ENCODE measurements at places on chromosomes 6 and 20. TPM values are rescaled to one million over a fixed set of nuclear protein-coding genes. Genes with fewer than 3 reads are reported as not detected.

DNA sequence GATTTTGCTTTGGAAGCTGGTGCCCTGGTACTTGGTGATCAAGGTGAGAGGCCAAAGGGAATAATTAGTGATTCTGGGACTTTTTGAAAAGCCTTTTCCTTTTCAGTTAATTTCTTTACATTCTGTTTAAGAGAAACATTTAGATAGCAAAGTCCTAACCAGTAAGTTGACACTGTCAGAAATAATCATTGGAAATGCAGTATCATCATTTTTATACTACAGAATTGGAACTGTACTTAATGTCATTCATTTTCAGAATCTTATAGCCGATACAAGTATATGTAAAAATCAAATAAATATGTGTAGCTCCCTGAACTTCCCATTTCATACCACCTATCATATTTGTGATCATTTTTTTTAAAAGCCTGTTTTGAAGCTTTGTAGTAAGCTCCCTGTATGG is 27.5 kb downstream of the MCM8 start:
- H3K4me1 ChIP-seq, result no peaks in the 10 kb centered on the region
- peaks cover 30% of the 10 kb centered on the region for H3K36me3 ChIP-seq
- H3K4me3 ChIP-seq, result no peak overlapping the region
- no peak overlapping the region for H3K27ac ChIP-seq
- DNase-seq, result no peak

DNA sequence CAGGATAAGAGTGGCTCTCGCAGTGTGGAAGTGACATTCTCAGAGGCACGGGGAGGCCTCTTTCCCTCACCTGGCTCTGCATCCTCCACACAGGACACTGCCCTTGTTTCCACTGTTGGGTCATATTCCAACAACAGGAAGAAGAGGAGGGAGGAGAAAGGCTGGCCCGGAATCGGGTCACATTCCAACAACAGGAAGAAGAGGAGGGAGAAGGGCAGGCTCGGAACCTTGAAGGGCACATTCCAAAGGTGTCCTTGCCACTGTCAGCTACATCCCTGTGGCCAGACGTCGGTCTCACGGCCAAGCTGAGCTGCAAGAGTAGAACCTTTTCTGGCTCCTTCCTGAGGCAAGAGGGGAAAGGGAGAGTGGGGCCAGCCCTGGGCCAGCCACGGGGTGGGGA is 25.4 kb downstream of the CHRNA4 start:
- H3K36me3 ChIP-seq, result no peaks in the 10 kb centered on the region
- H3K4me3 ChIP-seq, result no peak overlapping the region
- H3K27me3 ChIP-seq, result no peaks in the 10 kb centered on the region
- no peak for DNase-seq
- H3K4me1 ChIP-seq, result no peaks in the 10 kb centered on the region

- no peak for DNase-seq
- no peak overlapping the region for H3K4me3 ChIP-seq
- no peaks in the 10 kb centered on the region for H3K27me3 ChIP-seq
- no peaks in the 10 kb centered on the region for H3K36me3 ChIP-seq
- H3K27ac ChIP-seq, result no peak overlapping the region
These were observed 25.3 kb upstream of the SMIM8 start for GRCh38 chr6:87297119-87297518.

DNA sequence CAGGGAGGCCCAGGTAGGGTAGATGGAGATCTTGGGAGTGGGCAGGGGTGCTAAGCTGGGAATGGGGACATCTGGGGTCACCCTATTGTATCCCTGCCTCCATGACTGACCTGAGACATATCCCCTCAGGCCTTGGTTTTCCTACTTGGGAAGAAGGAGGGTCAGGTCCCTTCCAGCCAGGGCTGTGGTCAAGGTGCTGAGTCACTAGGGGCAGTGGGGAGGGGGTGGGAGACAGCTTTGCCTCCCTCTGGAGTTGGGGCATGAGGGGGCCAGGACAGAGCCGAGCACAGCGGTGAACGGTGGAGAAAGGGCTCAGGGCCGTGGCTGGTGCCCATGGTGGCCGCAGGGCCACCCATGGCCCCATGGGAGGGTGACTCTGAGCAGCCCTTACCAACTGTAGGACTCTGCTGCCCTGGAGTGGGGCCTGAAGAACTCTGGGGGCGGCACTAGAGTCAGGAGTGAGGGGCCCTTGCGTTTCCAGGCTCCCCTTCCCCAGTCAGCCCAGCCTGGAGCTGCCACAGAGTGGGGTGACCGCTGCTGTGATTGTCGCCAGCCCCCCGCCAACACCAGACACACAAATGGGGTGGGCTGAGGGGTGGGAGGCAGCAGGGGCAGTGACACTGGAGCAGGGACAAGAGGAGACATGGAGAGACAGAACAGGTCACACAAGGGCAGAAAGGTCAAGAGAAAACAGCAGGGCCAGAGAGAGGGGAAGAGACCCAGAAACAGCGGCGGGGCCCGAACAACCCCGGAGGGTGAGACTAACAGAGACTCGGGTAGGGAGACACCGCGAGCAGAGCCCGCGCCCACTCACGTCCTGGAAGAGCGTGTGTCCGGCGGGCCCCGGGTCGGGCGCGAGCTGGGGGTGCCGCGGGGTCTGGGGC is 576 bp downstream of the NECAB3 start:
- no peaks in the 10 kb centered on the region for H3K27me3 ChIP-seq
- DNase-seq, result no peak
- peak overlapping the region; percentile 78 for H3K4me3 ChIP-seq
- H3K4me1 ChIP-seq, result peaks cover 19% of the 10 kb centered on the region

DNA sequence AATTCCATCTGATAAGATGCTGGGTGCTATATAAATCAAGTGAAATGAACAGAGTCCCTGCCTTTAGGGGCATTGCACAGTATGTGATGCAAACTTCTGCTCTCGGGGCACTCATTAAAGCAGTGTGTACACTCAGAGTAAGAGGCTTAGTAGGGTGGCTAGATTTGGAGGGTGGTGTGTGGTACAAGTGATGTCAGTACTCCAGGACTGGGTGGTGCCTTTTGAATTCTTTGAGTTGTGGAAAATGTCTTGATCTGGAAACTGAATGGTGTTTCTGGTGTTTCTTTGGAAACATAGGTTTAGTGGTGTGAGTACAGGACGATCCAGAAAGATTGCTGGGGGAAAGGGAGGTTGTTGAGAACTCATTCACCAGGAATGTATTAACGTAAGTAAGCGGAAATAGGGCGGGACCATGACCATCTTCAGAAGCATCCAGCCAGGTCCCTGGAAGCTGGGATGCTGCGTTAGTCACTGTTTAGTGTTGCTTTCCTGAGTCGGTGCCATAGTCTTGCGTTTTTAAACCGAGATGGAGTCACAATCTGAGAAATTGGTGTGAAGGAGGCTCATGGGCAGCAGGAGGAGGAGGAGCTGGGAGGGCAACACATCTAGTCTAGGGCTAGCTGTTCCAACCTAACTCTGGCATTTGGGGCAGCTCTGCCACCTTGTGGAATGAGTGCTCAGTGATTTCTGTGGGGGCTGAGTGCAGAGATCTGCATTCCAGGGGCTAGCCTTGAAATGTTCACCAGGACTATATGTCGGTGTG is 70.3 kb downstream of the SCAND1 start:
- H3K4me1 ChIP-seq, result no peaks in the 10 kb centered on the region
- H3K4me3 ChIP-seq, result no peak overlapping the region
- H3K27me3 ChIP-seq, result no peaks in the 10 kb centered on the region
- H3K36me3 ChIP-seq, result no peaks in the 10 kb centered on the region

PYGB gene
- total RNA-seq, result 61.9 TPM

- H3K4me3 ChIP-seq, result no peak overlapping the region
- peaks cover 11% of the 10 kb centered on the region for H3K4me1 ChIP-seq
- H3K27ac ChIP-seq, result no peak overlapping the region
These were observed 76.4 kb downstream of the SSR1 start for GRCh38 chr6:7236306-7237209.

- peaks cover 17% of the 10 kb centered on the region for H3K27me3 ChIP-seq
- no peak for DNase-seq
- H3K36me3 ChIP-seq, result no peaks in the 10 kb centered on the region
- H3K4me1 ChIP-seq, result peaks cover 11% of the 10 kb centered on the region
These were observed 916 bp upstream of the PPP1R11 start for GRCh38 chr6:30066082-30066481.

- H3K4me3 ChIP-seq, result no peak overlapping the region
- DNase-seq, result no peak
- no peaks in the 10 kb centered on the region for H3K36me3 ChIP-seq
- H3K27me3 ChIP-seq, result no peaks in the 10 kb centered on the region
- no peaks in the 10 kb centered on the region for H3K4me1 ChIP-seq
- no peak overlapping the region for H3K27ac ChIP-seq
These were observed 266.1 kb upstream of the EPHA7 start for GRCh38 chr6:93685494-93685893.

- H3K27ac ChIP-seq, result no peak overlapping the region
- peaks cover 16% of the 10 kb centered on the region for H3K4me1 ChIP-seq
- no peaks in the 10 kb centered on the region for H3K36me3 ChIP-seq
- H3K4me3 ChIP-seq, result no peak overlapping the region
- peaks cover 45% of the 10 kb centered on the region for H3K27me3 ChIP-seq
- DNase-seq, result no peak
These were observed 5.9 kb downstream of the DLL1 start for GRCh38 chr6:170284866-170285469.

DNA sequence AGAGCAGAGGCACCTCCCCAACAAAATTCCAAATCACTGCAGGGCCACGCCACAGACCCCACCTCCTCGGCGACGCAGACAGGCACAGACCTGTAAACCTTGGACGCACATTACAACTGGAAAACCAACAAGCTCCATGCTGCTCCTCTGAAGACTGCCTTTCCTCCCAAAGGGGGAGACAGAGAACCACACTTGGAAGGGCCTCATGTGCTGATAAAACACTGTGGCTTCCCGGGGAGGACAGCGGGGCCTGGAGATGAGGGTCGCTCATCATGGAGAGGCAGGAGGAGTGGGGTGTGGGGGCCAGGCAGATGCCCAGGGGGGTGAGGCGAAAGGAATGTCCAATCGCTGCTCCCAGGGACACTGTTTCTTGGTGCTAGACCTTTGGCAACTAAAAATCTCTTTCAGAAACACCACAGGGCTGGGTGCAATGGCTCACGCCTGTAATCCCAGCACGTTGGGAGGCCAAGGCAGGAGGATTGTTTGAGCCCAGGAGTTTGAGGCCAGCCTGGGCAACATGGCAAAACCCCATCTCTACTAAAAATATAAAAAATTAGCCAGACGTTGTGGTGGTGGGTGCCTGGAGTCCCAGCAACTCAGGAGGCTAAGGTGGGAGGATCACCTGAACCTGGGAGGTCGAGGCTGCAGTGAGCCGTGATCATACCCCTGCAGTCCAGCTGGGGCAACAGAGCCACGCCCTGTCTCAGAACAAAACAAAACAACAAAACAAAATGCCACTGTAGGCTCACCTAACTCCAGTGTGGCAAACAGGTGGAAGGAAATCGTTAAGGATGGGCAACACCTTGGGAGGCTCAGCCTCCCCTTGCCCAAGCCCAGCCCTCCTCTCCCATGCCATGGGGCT is 53.8 kb downstream of the ABHD12 start:
- no peak overlapping the region for H3K4me3 ChIP-seq
- no peak overlapping the region for H3K27ac ChIP-seq
- DNase-seq, result peak; percentile 76
- peaks cover 19% of the 10 kb centered on the region for H3K4me1 ChIP-seq
- H3K36me3 ChIP-seq, result no peaks in the 10 kb centered on the region

MOG gene
- total RNA-seq, result 0.74 TPM

- peak overlapping the region; percentile 74 for H3K27ac ChIP-seq
- DNase-seq, result peak; percentile 79
- H3K27me3 ChIP-seq, result no peaks in the 10 kb centered on the region
- H3K4me3 ChIP-seq, result no peak overlapping the region
- H3K4me1 ChIP-seq, result no peaks in the 10 kb centered on the region
- no peaks in the 10 kb centered on the region for H3K36me3 ChIP-seq
These were observed 41.5 kb upstream of the SRF start for GRCh38 chr6:43129434-43130194.

TGM2 gene
- 1.0 TPM for total RNA-seq

All from GM23338 (cell line).